Activated naive CD4-positive, alpha-beta T cell treated with Interleukin-2 at 50 U/mL for 16 hours (primary cell): ENCODE measurements at places on chromosomes 11 and 22.
A peak's percentile ranks its signal among the peaks of the same experiment; 100 is the strongest.

DNA sequence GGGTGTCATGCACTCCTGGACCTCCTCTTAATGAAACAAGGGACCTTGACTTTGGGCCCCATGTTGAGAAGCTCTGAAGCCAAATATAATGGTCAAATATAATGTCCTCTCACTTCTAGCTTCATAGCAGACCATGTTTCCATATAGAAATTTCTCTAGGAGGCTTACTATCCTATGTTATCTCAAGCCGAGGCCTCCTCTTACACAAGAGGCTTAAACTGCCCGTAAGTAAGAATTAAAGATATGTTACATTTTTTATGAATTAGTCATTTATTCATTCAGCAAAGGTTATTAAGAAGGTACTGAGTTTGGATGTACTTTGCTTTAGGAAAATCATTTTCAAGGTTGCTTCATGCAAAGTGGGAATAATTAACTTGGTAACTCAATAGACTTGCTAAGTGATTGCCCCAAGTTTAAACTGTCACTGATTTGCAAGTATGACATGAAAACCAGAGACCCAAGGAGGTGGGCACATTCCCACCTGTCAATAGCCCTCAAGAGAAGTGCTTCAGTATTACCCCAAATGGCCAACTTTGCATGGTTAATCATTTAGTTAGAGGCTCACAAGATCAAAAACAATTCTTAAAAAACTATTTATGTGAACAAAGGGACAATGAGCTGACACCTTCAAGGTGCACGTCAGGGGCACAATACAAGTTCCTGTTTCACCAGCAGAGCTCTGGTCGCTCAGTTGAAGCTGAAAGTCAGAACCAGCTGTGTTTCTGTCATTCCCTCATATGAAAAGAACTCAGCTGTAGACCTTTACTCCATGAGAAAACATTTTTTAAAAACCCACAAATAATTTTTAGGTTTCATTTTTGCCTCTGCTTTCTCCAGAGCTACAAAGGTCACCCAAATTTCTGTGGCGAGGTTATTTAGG lies 20.9 kb downstream of the BDNF start:
- DNase-seq: no peak

- no peak for DNase-seq
These were observed 131.9 kb upstream of the TEAD1 start for GRCh38 chr11:12542186-12542935.

DNA sequence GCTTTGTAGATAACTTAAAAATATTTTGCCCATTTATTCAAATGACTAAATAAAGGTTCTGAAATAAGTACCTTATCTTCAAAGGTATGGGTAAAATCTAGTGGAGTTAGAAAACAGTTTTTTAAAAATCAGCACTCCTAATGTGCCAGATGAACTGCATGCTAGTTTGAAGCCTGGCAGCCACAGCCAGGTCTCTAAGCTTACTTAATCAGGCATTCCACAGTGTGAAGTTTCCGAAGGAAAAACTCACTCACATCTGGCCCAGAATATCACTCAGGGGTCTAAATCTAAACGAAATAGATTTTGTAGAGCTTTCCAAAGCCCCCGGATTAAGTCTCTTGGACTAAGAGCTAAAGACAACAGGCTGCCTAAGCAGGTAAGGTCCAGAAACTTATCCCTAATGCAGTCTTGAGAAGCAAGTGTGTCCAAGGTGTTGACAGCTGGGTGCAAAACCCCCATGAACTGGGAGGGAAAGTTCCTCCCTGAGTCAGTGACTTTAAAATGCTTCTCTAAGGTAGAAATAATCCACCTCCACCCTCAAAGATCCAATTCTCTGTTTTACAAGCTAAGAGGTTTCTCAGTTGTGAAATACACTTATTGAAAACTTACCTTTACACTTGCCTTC lies 157.6 kb downstream of the FCHSD2 start:
- DNase-seq: no peak

GRCh38 chr22:50178471-50178864 lies 7.2 kb upstream of the TRABD start:
- DNase-seq: no peak

DNA sequence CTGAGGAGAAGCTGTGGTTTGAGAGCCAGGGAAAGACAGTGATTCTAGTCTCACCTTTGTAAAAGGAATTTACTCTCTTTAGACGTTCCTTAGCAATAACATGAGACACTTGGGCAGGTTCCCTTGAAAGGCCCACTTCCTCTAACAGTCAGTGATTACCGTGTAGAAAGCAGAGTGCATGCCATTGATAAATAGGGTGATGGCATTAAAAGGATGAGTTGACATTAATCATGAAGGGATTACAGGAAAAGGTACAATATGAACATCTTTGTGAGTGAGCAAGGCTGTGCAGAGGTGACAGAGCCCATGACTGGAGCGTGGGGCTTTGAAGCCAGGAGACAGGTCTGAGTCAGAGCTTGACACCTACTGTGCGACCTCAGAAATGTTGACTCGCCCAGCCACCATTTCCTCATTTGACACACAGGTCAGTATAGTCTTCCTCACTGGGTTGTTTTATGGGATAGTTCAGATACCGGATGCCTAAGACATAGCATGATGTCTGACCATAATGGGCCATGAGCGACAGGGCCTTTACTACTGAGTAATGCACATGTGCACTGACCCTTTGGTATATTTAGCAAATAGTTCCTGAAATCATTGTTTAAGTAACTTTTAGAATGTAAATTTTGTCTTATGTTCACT lies 341.7 kb upstream of the MTNR1B start:
- DNase-seq: no peak

DNA sequence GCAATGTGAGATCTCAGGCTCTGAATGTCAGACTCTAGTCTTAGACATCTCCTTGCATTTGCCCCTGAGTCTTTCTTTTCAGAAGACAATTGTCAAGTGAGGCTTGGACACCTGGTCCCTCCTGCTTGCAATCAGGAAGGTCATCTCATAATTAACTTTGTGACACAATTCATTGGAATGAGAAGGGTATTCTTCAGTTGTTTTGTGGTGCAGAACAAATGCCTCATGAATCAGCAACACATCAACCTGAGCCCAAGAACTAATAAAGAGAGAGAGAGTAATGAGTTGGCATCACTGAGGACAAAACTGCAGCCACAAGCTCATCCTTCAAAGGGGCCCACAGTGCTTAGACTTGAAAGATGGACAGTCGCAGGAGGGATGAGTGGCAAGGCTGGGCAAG lies 375.8 kb downstream of the INSC start:
- no peak for DNase-seq

DNA sequence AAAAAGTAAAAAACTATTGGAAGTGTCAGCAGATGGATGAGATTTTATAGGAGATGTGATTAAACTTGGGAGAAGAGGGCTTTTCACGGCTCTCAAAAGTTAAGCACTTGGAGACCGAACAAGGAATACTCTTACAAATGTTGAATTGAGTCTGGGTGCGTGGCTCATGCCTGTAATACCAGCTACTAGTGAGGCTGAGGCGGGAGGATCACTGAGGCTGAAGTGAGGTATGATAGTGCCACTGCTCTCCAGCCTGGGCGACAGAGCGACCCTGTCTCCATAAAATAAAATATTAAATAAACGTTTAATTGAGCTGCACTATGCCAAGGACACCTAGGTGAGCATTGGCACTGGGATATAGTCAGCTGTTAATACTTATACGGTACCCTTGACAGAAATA lies 1.9 kb downstream of the CEP57 start:
- no peak for DNase-seq

DNA sequence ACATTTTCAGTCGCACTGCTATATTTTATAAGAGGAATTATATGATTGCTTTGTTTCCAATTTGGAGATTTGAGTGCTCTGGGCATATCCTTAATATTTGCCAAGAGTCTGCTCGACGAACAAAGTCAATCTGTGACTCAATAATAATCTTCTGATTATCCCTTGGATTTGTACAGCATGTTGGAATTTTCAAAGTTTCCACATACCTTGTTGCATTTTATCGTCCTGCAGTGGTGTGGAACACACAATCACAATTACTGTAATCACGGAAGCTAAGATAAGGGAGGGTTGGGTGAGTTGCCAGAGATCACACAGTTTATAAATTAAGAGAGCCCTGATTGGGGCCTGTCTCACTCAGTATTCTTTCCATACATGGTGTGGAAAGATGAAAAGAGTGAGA lies 189.3 kb downstream of the GUCY1A2 start:
- no peak for DNase-seq

DNA sequence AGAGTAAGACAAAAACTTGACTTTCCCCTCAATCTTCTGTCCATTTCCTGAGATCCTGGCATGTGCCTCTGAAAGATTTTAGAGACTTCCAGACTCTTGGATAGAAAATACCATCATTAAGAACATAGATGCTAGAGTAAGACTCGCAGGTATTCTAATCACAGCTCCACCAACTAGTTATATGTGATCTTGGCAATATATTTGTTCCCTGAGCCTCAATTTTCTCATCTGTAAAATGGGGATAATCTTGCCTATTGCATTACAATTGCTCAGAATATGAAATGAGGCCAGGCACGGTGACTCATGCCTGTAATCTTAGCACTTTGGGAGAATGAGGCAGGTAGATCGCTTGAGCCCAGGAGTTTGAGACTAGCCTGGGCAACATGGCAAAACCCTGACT lies 10.7 kb downstream of the RHOG start:
- DNase-seq: no peak

DNA sequence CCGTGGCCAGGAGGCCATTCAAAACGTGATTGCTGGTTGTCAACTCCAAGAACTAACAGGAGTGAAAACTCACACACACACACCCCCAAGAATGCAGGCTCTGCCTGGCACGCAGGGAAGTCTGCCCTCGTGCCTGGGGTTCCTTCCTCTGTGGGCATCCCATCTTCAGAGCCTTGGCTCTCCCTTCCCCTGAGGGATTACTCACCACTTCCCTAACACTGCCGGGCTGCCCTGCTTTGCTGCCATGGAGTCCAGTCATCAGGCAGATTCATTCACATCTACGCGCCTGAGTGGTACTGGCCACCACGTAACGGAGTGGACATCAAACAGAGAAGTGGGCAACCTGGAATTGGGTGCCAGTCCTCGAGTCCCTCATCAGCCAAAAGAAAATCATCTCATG lies 120.7 kb upstream of the TMEM45B start:
- no peak for DNase-seq

DNA sequence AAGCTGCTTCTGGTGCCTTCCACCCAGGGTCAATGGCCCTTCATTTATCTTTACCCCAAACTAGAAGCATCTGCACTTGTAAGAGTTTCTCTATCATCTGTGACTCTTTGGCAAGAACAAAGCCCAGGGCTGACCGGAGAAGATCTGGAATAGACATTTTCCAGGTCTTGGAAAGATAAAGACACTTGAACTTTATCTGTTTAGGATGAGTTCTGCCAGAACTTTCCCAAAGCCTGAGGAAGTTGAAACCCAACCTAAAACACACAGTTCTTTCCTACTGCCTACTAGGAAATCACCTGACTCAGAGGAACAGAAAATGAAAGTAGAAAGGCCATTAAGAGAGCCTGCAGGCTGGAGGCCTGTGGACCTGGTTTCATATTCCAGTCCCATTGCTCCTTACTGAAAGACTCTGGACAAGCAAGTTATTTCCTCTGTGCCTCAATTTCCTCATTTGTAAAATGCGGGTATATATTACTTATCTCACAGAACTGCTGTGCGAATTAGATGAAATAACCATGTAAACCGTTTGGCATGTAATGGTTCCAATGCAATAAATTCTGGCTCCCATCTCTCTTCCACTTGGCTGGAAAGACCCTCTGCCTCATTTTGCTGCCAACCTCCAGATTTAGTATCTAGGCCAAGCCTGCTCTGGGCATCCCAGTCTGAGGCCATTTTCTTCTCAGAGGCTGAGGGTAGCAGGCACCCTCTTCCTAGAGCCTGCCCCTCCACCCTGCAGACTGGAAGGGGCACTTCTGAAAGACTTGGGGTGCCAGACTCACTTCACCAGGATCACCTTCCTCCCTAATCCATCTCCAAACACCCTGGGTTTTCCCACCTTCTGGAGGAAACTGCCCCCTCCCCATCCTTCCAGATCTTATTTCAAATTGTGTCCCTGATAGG lies 1.2 kb downstream of the UBE2L6 start:
- peak; percentile 31 for DNase-seq

- DNase-seq: no peak
These were observed 1.5 kb downstream of the JAM3 start for GRCh38 chr11:134070342-134070845.

- no peak for DNase-seq
These were observed 74.2 kb upstream of the SLC25A18 start for GRCh38 chr22:17489101-17489500.

DNA sequence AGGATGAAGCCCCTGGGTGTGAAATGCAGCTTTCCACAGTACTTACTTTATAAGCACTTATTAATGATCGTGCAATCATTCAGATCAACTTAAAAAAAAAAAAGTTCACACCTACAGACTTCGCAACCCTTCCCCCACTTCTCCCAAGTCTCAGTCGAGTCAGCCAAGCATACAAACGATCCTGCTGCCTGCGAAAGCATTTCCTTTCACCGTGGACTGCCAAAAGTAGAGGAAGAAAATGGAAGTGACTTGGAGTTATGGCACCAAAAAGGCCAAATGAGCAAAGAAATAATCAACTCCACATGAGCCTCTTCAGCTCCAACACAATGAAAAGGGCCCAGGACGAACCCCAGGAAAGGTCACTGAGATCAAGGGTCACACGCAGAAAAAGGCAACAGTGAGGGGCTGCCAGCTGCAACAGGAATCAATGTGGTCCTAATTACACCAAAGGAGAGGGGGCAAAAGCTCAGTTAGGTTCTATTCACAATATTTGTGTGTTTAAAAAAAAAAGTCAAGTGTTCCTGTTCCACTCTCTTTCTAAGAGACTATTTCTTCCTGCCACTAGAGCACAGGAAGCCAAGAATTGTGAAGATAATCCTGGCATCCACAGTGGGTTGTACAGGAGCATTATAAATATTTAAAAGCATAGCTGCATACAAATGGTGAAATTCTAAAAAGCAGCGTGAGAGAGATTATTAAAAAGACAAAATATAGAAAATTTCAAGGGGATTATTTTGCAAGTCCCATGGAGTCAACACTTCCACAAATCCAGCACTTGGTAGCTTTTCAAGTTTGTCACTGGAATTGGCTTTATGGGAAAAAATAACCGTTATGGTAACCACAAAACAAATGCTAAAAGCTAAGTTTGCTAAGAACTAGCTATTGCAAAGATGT lies 28.4 kb downstream of the CDON start:
- no peak for DNase-seq

DNA sequence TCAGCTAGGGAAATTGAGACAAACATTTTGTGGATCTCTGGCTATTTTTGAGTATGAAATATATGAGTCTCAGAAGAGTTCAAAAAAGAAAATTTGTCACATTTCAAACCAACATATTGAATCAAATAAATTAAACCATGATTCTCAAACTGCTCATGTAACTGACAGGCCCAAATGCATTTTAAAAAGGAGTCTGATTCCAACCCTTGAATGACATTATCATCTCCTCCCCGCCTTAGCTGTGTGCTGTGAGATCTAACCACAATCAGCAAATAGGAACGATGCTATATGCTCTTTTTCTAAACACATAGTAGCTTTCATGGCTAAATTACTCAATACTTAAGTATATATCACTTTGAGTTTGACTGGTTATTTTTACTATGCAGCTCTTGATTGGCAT lies 57.1 kb downstream of the EFCAB6 start:
- no peak for DNase-seq

DNA sequence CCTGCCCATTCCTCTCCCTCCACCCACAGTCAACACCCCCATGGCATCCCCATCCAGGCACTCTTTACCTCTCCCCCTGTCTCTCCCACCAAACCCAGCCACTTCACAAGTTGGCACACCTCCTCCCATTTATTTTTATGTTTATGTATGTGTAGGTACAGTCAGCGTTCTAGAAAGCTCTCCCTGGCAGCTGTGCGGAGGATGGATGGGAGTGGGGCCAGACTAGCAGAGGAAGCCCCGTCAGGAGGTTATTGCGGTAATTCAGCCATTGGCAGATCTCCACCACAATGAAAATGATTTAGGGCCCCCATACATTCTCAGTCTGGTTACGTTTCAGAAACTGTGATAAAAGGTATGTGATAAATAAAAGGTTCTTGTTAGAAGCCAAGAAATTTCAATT lies 51.3 kb downstream of the BTG4 start:
- DNase-seq: no peak
